ENCODE measurements at places on chromosomes 7 and 10. TPM values are rescaled to one million over a fixed set of nuclear protein-coding genes. Genes with fewer than 3 reads are reported as not detected.

The SRRT gene
- polyA plus RNA-seq, result 48.2 TPM

The CTAGE8 gene
- 0.03 TPM for polyA plus RNA-seq

The PHKG1 gene
- polyA plus RNA-seq, result 39.2 TPM

The MKX gene
- polyA plus RNA-seq, result 0.07 TPM

The CYP2C18 gene
- not detected for polyA plus RNA-seq

The SAP25 gene
- 0.40 TPM for polyA plus RNA-seq

The SGCE gene
- polyA plus RNA-seq, result 7.0 TPM

The OR2A1 gene
- 0.03 TPM for polyA plus RNA-seq

The POU6F2 gene
- polyA plus RNA-seq, result not detected

The LFNG gene
- polyA plus RNA-seq, result 1.3 TPM

The FGF8 gene
- not detected for polyA plus RNA-seq

The MYL10 gene
- polyA plus RNA-seq, result 0.23 TPM

The CALHM1 gene
- not detected for polyA plus RNA-seq

The CLRN3 gene
- polyA plus RNA-seq, result not detected

The ABCA13 gene
- polyA plus RNA-seq, result not detected

The HOXA10 gene
- 17.2 TPM for polyA plus RNA-seq

The MEOX2 gene
- 4.0 TPM for polyA plus RNA-seq

The CLDN4 gene
- polyA plus RNA-seq, result 0.10 TPM

The FLNC gene
- polyA plus RNA-seq, result 1,658 TPM

The AVPI1 gene
- polyA plus RNA-seq, result 5.6 TPM

The WDR37 gene
- polyA plus RNA-seq, result 14.1 TPM

Data from psoas muscle (tissue), 8 donors.